ENCODE measurements at places on chromosomes 7 and 10.
A peak's percentile ranks its signal among the peaks of the same experiment; 100 is the strongest.

DNA sequence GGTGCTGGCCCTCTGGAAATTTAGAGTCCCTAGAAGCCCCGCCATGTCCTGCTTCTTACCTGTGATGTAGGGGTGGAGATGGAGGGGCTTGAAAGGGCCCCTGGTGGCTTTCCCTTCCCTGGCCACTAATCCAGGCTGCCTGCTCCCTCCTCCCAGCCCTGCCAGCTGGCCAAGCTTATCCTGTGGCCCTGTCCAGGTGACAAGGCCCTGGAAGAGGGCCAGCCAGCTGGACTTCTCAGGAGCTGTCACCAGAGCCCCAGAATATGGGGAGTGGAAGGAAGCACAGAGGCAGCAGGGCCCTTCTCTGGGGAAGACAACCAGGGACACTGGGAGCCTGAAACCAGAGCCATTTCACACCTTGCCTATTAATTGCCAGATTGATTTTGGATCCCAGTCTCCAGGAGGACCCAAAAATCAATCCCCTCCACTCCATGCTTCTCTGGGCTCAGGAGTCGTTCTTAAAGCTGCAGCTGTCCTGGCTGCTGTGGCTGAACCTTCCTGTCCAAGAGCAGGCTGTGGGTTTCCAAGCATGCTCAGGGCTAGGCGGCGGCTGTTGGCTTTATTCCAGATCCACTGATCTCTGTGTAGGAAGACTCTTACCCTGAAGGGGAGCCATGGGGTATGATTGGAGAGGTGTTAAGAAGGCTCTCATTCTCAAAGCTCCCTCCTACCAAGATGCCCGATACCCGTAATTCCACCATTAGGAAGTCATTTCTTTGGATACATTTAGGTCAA lies 52.6 kb upstream of the PCBD1 start:
- no peak for DNase-seq

GRCh38 chr10:73781548-73781878 lies 335 bp upstream of the CHCHD1 start:
- no peak for DNase-seq

DNA sequence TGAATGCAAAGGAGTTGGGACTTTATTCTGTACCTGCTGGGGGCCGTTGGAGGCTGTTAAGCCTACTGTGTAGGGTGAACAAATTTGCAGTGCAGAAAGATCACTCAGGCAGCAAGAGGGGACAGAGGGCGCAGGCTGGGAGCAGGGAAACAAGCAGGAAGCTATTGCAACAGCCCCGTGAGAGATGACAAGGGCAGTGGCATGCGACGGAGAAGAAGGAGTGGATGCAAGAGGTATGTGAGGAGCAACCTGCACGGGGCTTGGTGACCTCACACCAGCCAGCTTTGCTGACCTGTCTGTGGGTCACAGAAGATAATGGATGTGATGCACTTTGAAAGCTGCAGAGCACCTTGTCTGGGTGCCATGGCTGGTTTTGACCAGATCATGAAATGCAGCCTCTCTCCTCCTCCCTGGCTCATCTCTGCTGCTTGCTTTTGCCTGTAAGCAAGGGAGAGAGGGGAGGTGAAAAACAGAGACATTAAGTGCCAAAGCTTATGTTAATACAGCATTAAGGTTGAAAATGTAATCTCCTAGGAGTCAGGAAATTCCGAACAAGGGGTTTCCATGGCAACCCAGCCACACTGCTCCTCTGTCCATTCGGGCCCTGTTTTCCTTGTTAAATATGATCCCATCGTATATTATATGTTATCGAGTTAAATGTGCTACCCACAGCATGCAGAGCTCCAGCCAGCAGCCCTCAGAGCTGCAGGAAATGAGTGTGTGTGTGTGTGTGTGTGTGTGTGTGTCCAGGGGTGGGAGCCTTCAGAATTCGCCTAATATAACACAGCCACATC lies 314.3 kb upstream of the ZMIZ1 start:
- no peak for DNase-seq

GRCh38 chr10:63720072-63720537 lies 198.9 kb downstream of the REEP3 start:
- peak; percentile 17 for DNase-seq

GRCh38 chr10:72953687-72954086 lies 919 bp downstream of the PLA2G12B start:
- DNase-seq: no peak

DNA sequence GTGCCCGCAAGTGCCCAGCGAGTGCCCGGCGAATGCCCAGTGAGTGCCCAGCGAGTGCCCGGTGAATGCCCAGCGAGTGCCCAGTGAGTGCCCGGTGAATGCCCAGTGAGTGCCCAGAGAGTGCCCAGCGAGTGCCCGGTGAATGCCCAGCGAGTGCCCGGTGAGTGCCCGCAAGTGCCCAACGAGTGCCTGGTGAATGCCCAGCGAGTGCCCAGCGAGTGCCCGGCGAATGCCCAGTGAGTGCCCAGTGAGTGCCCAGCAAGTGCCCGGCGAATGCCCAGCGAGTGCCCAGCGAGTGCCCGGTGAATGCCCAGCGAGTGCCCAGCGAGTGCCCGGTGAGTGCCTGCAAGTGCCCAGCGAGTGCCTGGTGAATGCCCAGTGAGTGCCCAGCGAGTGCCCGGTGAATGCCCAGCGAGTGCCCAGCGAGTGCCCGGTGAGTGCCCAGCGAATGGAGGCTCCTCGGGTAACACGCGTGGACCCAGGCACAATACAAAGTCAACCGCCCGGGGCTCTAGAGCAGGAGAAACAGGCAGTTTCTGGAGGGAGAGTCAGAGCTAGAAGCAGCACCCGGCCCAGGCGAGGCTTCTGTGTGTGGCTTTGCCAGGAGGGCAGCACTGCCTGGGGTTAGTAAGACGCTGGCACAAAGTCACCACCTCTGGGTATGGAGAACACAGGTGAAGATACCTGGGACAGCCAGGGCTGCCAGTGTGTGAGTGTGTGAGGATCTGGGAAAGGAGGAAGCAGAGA lies 38.2 kb upstream of the CFAP46 start:
- no peak for DNase-seq

DNA sequence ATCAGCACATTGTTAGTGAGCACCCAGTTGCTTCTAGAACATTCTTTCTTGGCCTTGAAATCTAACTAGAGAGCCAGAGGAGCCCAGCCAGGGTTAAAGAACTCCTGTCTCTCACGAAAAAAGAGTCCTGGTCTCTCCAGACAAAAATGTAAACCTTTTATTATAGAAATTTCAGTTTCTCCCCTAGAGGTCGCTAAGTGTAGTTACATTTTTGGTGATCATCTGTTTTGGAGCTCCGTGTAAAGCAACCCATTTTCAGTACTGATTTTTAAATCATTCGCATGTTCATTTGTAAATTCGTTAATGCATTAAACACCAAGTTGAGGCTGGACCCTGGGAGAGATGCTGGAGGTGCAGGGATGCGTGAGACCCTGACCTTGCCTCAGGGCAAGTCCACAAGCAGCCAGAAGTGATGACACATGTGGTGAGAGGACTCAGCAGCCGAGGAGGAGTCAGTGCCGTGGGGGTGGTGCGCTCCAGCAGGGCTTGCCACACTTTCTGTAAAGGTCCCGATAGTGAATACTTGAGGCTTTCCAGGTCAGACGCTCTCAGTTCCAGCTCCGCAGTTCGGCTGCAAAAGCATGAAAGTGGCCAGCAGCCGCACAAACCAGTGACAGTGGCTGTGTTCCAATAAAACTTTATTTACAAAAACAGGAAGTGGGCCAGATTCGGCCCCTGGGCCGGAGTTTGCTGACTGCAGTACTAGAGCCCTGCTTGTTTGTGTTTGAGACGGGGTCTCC lies 578.6 kb upstream of the FOXK1 start:
- DNase-seq: no peak

DNA sequence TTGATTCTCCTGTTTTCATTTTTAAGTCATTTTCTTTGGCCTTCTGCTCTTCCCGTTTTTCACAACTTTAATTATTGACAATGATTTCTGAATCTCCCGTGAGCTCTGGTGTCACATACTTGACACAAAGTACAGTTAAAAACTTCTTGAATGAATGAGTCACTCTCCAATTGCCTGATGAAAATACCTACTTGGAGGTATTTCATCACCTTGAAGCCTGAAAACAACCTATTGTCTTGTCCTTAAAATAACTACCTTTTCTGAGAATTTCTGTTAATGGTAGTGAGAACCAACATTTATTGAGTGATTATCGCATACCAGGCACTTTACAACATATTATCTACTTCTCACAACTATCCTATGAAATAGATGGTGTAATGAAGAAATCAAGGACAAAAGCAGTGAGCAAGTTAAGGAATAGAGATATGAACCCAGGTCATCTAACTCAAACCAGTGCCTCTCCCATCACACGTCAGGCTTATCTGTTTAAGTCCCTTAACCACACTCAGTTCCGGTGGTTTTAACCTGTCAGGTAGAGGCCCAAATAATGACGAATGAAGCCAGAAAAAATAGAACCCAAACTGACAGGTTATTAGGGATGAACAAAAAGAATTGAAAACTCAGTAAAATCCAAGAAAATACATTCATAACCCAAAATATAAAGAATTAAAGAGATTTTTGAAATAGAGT lies 11.6 kb downstream of the BET1 start:
- DNase-seq: no peak

- no peak for DNase-seq
These were observed 164.9 kb upstream of the RNF32 start for GRCh38 chr7:156475666-156476065.

- no peak for DNase-seq
These were observed 1.0 kb downstream of the SYPL1 start for GRCh38 chr7:106110885-106111654.

GRCh38 chr10:86401588-86402282 lies 35.1 kb upstream of the GRID1 start:
- DNase-seq: no peak

DNA sequence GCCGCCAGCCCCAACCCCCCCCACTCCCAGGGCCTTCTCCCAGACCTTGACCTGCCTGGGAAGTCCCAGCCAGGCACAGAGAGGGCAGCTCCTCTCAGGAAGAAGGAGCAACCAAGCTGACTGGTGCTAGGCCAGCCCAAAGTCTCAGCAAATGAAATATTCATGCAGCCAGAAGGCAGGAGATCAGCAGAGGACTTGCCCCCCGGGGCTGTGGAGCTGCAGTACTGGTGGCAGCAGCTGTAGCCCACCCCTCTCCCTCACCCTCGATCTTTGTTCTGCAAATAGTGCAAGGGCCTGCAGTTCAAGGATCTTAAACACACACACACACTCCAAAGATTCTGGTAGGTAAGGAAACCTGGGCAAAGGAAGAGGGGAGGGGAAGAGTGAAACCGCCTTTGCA lies 3.5 kb upstream of the SRRM3 start:
- no peak for DNase-seq

GRCh38 chr10:132827423-132827789 lies 41.5 kb upstream of the NKX6-2 start:
- DNase-seq: no peak

- DNase-seq: no peak
These were observed 196.9 kb downstream of the CCSER2 start for GRCh38 chr10:84525120-84525806.

DNA sequence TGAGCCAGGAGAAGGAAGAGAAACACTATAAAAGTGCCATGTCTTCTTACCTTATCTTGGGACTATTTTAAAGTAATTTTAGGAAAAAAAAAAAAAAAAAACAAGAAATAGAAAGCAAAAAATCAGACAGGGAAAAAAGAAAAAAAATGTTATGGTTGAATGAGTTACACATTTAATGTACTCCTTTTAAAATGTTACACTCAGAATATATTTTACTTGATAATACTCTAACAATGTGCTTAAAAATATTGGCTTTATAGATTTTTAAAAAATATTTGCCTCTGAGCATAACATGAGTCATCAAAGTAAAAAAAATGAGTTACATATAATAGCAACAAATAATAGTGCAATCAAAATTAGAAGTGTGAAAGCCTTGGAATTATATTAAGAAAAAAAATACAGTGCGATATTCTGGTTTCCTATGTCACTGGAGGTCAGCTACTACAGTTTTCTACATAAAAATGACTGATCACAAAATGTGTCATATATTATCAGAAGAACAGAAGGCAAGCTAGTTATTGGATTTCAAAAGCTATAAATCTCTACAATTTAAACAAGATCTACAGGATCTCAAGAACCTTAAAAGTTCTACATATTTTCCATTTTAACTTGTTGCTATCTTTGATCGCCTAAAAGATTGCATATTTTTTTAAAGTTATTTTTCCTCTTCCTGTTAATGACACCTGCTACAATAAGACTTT lies 231.1 kb upstream of the CCDC6 start:
- DNase-seq: no peak

DNA sequence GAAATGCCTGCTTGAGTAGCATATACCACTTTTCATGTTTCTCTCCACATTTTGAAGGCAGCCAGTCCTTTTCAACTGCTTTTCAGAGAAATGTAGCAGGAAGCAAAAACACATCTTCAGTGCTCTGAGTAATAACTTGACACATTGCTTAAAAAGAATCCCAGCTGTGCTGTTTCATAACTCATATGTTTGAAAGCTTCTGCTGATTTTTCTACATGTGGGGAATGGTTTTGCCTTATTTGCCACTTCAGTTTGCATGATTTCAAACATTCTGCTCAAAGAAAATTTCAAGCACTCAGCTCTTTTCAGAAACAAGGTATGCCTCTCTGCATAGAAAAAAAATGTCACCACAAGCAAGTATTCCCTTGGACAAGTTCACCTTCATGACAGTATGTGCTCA lies 732.8 kb downstream of the POM121L12 start:
- DNase-seq: no peak

- peak; percentile 19 for DNase-seq
These were observed 55.9 kb downstream of the UPF2 start for GRCh38 chr10:11986593-11987216.

DNA sequence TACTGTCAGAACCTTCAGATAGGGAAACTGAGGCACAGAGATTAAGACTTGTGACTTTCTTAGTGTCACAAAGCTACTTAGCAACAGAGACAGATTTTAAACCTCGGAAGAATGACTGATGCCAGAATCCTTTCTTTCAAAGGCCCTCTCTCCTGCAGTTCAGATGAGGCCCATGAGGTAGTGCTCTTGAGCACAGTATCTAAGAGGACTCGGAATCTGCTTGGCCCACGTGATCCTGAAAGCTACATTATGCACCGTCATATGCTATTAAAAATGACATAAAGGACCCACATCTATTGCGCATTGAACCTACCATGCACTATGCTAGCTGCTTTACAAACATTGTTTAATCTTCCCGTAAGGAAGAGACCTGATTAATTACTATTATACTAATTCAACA lies 355.9 kb downstream of the SFMBT2 start:
- DNase-seq: no peak

DNA sequence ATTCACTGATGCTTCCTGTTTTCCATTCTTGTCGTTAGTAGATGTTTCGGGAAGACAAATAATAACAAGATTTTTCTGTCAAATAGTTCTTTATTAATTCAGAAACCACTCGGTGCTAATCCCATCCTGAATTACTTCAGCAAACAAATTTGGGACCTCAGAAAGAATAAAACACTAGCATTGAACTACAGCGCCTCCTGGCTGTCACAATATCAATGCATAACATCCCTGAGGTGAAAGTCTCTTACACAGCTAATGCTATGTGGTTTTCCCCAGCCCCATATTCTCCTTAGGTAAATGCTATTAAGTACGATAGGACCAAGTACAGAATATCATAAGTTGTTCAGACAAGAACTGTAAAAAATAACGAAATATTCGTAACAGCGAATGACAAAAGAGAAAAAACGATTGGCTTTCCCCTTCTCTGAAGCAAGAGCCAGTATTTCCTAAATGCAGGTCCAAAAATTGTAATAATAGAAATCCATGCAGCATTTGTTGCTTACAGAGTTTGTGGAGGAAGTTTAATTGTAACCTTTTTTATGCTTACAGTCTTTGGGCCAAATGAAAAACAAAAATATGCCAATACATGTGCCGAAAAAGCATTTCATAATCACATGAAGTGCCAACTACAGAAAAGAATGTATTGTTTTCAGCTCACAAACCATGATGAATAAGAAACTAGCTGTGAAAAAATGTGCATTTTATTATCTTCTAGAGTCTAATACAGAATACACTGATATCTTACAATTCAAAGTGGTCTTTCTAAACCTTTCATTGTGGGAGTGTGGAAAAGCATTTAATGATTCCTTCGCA lies 47.3 kb downstream of the MYPN start:
- peak; percentile 2 for DNase-seq
